ENCODE measurements at places on chromosomes 16 and 17.

- DNase-seq: no peak
Observed at GRCh38 chr17:29007860-29008455, 2.1 kb upstream of the SEZ6 start.

- DNase-seq: no peak
Observed at GRCh38 chr17:45361976-45362375, 45.2 kb upstream of the MAP3K14 start.

DNA sequence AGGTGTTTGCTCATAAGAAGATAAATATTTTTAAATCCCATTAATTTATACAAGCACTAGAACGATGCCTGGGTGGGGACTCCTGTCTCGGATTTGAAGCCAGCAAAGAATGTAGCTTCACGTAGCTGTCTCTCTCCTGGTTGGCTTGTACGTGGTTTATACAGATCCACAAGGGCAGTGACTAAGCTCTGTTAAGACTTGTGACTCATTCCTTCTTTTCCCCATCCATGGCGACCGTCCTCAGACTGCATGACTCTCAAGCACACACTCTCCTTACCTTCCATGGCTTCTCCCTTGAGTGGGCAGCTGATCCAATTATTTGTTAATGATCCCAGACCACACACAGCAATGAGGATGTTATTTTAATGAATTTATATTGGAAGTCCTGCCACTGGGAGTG, 679.7 kb upstream of the SOX9 start:
- DNase-seq: no peak

- no peak for DNase-seq
Observed at GRCh38 chr16:85187447-85187846, 75.2 kb upstream of the CIBAR2 start.

GRCh38 chr16:55915096-55915827, 40.1 kb upstream of the CES5A start:
- no peak for DNase-seq

GRCh38 chr17:6085812-6086211, 15.6 kb downstream of the WSCD1 start:
- no peak for DNase-seq

DNA sequence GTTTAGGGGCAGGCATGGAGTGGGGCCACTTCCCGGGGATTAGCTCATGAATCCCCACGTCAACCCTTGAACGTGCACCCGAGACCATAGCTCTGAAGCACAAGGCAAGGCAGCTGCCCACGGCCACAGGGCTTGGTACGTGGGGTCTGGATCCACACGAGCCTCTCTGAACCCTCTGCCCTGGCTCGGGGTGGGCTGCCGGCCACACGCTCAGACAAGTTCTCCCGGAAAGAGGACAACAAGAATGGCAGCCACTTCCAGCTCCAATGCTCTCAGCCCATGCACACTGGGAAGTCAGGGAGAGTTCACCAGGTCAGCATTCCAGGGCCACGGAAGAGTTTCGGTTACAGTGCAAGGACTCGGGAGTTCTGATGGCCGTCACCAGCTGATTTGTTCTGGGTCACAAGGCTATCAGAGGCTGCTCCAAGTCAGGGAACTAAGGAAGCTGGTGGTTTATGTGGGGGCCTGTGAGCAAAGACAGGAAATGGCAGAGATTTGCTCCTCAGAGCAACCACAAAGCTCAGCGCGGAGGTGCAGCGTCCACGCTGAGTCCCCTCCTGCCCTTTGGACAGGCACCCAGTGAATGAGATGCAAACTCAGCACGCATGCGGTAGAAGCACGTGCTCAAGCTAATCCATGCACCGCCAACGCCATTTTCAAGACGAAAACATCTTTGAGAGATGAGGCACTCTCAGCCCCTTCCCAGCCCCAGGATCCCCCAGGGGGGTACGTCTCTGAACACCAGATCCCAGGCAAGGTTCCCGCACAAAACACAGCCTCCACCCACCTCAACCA, 356.4 kb downstream of the FOXL1 start:
- DNase-seq: no peak

- DNase-seq: no peak
Observed at GRCh38 chr17:30299000-30299399, 7.3 kb upstream of the BLMH start.

- DNase-seq: no peak
Observed at GRCh38 chr17:64947152-64947551, 27.9 kb upstream of the LRRC37A3 start.

GRCh38 chr17:31064707-31065106, 30.1 kb upstream of the NF1 start:
- no peak for DNase-seq

GRCh38 chr16:57807252-57807967, 5.1 kb upstream of the KIFC3 start:
- DNase-seq: no peak

GRCh38 chr17:82528484-82529265, 9.1 kb downstream of the FOXK2 start:
- DNase-seq: no peak

GRCh38 chr17:5610956-5611355, 26.6 kb upstream of the NLRP1 start:
- no peak for DNase-seq

DNA sequence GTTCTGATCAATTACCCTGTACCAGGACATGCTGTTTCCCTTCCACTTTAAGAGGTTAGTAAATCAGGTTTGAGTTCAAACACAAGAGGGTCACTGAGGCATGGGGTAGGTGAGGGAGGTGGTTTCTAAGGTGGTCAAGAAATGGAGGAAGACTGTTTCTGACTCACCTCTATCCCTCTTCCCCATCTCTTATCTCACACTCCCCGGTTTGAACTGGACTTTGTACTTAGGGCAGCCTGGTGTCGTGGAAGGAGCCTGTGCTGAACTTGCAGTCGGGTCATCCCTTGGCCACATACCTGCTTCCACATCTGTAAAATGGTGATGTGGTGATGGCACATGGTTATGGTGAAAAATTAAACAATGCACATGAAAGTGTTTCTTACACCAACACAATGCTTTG, 17.2 kb upstream of the TMEM98 start:
- no peak for DNase-seq

GRCh38 chr17:15432807-15433611, 34.4 kb downstream of the CDRT4 start:
- no peak for DNase-seq

DNA sequence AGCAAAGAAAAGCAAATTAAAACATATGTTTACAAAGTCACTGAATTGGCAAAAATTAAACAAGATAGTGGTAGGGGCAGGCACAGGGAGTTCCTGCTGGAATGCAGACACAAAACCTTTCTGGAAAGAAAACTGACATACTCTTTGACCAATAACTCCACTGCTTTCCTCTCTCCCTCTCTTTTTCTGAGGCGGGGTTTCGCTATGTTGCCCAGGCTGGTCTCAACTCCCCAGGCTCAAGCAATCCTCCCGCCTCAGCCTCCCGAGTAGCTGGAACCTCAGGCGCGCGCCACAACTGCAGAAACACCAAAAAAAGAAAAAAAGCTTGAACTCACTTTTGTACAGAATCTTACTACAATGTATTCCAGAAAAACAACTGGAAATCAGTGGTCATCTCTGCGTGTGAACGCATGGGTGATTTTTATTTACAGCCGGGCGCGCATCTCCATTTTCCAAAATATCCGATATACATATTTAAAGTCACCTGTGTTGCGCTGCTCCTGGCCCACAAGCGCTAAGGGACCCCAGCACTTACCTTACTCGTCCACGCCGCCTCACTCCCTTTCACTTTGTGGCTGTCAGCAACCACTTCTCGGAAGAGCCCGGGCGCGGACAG, 480 bp downstream of the TXNL4B start:
- peak; percentile 10 for DNase-seq

DNA sequence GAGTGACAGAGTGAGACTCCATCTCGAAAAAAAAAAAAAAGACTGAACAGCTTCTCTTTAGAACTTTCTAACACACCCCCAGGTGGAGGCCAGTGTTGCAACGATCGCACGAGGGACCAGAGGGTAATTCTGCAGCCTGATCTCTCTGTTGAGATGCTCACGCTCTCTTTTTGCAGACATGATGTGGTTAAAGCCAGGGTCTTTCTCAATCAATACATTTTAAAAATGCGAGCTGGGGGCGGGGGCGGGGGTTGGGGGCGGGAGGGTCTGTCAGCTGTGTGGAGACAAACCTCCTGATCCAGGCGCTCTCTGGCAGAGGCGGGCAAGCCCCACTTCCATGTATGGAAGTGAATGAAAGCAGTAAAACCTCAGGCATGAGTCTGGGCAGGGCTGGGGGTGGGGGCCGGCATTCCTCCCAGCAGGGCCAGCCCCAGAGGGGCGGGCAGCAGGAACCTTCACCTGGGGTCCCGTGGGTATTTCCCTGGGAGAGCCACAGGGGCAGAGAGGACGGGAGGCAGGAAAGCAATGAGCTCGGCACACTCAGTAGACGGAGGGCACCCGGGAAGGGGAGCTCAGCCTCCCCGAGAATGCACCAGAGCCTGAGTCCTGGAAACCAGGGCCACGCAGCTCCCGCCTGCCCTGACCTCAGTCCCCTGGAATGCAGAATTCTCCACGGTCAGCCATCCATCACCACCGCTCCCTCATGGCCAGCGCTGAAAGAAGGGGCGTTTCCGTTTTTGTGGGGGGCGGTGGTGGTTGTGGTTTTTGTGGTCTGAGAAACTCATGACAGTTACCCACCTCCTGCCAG, 28.0 kb downstream of the NXN start:
- no peak for DNase-seq

- DNase-seq: no peak
Observed at GRCh38 chr16:29903590-29903989, 3.3 kb downstream of the ASPHD1 start.

GRCh38 chr17:82018989-82019689, 3.5 kb downstream of the CENPX start:
- DNase-seq: no peak

GRCh38 chr17:27576477-27577083, 54.4 kb upstream of the LGALS9 start:
- no peak for DNase-seq

- DNase-seq: no peak
Observed at GRCh38 chr17:43597624-43598356, 51.6 kb upstream of the ETV4 start.

DNA sequence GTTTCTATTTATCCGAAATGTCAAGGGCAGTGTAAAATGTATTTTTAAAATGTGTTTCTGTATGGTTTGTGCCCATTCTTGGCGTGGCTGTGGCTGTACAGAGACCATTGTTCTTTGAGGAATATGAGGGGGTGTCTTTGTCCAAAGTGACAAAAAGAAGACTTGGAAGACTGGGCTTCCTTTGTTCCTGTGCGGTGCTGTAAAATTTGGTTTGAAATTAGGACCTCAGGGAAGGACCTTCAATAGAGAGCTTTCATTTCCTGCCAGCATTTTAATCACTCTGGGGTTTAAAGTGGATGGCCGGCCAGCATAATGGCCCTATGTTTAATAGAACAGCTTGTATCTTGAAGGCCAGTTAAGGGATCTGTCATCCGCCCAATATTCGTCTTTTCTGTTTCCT, 190.1 kb upstream of the TBX2 start:
- DNase-seq: no peak

DNA sequence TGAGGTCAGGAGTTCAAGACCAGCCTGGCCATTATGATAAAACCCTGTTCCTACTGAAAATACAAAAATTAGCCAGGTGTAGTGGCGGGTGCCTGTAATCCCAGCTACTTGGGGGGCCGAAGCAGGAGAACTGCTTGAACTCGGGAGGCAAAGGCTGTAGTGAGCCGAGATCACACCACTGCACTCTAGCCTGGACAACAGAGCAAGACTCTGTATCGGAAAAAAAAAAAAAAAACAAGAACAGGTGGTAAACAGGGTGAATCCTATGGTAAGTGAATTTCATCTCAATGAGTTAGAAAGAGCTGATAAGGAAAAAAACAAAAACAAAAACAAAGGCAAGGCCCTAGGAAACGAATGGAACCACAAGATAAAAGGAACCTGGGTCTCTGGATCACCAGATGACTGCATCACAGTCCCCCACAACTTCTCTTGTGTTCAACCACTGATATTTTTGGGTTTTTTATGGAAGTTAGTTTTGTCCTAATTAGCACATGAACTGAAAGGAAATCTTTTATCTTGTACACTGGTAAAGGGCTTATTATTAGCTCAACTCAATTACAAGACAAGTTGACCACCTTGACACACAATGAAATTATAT, 21.0 kb downstream of the GLG1 start:
- DNase-seq: no peak

Measured in stimulated activated CD4-positive, alpha-beta T cell treated with anti-CD3 and anti-CD28 coated beads, Interleukin-2, amount 100 ng/mL, for 24 hours (primary cell).